ENCODE measurements at places on chromosomes 3 and 15. TPM values are rescaled to one million over a fixed set of nuclear protein-coding genes. Genes with fewer than 3 reads are reported as not detected.

GRCh38 chr3:190302212-190302867, 19.9 kb downstream of the CLDN1 start:
- DNase-seq = no peak

- peak; percentile 65 for DNase-seq
These were observed 28.3 kb downstream of the CCDC32 start for GRCh38 chr15:40536501-40536900.

DNA sequence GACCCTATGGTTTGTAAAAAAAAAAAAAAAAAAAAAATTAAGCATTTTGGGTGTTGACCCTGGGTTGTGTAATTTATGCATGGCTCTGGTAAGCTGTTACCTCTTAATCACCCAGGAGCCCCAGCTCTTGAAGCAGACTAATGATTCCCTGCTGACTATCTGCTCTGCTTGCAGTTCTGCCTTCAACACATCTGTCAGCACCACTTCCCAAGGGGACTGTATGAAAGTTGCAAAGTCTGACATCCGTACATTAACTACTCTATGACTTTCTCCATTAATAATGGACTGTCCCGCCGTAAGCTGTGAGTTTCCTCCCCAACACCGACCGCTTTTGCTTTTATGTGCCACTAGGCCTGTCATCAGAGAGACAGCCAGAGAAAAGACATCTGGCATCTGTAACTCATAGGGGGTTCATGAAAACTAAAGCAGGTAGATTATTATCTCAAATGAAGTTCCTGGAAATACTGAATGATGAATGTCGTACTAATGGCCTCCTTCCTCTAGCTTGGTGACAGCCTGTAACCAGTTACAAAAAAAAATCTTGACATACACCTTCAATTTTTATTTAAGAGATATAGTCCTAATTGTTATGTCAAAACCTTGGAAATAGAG, 271.5 kb downstream of the IL5RA start:
- peak; percentile 55 for DNase-seq

DNA sequence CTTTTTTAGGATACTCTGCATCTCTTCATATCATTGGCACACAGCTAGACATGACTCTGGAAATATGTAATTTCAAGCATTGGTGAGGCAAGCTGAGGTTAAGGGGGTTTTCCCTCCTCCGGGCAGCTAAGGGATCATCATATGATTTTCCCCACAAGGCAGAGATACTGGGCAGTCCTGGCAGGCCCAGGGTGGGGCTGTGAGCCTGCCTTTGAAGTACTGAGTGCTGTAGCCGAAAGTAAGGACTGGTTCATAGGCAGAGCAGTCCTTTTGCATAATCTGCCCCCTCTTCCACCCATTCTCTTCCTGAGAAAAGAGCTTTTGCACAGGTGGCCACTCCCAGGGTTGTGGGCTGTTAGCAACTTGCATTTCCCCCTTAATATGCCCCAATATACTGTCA, 168.8 kb upstream of the MANF start:
- DNase-seq = no peak

DNA sequence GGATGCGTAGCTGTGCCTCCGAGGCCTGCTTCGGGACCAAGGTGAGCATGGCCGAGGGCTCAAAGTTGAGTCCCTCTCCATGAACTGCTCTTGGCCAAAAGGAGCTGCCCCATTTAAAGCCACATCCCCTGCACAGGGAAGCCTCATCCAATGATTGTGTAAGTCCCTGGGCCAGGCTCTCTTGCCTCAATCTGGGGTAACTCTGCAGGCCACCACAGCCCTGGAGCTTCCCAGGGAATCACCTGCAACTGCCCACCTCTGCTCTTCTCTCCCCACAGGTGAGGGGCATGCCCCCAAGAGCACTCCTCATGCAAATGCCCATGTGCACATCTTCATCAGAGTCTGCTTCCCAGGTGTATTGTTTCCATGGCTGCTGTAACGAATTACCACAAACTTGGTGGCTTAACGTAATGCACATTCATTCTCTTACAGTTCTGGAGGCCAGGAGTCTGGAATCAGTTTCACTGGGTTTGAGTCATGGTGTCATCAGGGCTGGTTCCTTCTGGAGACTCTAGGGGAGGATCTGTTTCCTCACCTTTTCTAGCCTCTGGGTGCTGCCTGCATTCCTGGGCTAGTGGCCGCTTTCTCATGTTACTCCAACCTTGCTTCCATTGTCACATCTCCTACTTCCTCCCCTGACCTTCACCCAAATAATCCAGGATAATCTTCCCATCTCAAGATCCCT, 25.0 kb upstream of the LOXL1 start:
- no peak for DNase-seq

- no peak for DNase-seq
These were observed 24.3 kb upstream of the GCNT3 start for GRCh38 chr15:59587085-59587826.

GRCh38 chr3:149391960-149392359, 14.5 kb upstream of the TM4SF1 start:
- peak; percentile 75 for DNase-seq

DNA sequence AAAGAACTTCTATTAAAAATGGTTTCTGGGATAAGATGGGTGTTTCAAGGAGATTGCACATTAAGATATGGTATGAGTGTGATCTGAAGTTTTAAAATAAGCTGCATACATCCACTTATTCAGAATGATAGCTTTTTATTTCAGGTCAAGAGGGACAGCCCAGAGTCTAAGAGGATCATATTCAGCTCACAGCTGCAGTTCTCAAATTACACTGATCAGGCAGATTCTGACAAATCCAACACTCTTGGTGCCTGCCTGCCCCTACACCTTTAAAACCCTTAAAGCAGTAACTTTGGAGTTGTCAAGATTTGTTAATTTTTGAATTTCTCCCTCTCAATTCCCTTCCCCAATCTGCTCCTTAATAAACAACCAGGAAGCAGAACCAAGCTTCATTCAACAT, 9.1 kb upstream of the TMEM87A start:
- no peak for DNase-seq

DNA sequence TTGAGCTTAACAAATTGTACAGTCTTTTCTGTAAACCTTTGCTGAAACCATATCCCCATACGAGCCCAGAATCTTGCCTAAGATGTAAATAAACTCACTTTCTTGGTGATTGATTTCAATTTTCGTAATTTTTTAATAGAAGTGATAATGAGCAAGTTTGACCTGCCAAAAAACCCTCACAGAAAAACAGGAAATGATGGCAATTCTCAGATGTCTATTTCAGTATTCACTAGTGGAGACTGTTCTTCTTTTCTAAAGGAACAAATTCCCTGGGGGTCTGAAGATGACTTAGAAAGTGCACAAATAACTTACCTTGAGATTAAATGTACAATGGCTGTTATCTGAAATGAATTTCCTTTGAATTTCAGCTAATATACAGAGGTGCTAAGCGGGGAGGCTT, 116.5 kb upstream of the CMC1 start:
- DNase-seq = no peak

- DNase-seq = peak; percentile 45
These were observed 27.9 kb upstream of the PRTG start for GRCh38 chr15:55770806-55771205.

DNA sequence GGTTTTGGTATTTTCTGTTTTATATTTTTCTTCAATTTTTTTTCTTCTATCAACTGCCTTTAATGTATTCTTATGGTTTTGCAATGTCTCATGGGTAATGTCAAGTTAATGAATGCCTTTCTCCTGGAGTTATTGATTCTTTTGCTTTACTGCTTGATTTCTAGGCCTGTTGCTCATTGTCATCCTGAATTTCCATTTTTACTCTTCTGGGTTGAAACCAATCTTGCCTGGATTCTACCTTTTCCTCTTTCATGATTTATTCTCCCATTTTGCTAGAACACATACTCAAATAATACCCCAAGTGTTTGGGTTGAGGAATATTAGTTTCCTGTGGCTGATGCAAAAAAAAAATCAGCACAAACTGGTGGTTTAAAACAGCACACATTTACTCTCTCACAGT, 315.2 kb upstream of the PDZRN3 start:
- DNase-seq = no peak

DNA sequence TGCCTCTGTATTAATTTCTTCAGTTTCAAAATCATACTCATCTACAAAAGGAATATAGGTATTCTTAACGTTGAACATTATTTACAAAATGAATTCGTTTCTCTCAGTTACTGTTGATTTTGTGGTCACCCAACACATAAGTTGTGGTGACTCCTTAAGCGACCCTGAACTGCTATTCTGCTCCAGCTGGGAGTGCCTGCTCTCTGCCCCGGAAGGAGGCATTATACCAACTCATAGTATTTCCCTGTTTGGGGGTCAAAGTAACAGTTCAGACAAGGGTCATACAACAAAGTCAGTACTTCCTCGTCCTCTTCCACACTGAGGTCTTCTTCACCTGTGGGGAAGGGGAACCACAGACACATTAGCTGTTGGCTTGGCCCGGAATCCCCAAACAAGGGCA, 75.7 kb upstream of the FAM3D start:
- DNase-seq = no peak

GRCh38 chr15:85704720-85705429, 89.8 kb downstream of the KLHL25 start:
- peak; percentile 69 for DNase-seq

- DNase-seq = no peak
These were observed 62.6 kb downstream of the STARD5 start for GRCh38 chr15:81261172-81261811.

DNA sequence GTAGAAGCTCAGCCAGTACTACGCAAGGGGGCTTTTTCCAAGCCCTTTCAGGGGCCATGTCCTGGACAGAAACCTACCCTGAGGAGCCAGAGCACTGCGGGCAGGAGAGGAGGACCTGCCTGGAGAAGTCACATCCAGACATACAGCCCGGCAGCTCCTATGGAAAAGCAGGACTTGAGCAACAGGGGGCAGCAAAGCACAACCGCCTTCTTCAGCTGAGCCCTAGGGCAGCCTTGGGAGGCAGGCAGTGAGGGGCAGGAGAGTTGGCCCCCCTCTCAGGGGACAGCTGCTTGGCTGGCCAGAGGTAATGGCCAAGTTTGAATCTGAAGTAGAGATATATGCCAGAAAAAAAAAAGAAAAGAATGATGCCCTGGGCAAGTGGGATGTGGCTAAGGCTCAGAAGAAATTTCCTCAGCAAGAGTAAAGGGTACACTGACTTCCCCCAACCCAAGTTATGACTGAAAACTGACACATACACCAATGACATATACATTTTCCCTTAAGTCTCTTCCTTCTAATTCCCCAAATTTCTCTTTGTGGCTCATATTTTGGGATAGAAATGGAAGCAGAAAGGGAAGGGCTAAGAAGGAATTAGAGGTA, 56.9 kb downstream of the CYP19A1 start:
- DNase-seq = peak; percentile 69

DNA sequence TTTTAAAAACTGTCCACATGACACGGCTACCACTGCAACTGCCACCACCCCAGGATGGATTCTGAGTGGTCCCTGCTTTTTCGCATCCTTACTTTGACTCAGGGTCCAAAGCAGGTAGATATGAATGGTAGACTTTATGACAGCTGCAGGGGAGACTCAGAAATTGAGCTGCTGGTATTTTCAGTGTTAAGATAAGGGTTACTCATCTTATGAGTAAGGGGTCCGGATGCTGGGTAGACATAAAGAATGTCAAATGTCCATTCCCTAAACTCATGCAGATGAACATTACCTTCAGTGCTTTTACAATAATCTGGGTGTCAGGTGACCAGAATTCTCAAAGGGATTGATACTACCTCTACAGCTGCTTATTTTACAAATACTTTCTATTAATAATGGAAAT, 25.9 kb upstream of the BBX start:
- DNase-seq = no peak

DNA sequence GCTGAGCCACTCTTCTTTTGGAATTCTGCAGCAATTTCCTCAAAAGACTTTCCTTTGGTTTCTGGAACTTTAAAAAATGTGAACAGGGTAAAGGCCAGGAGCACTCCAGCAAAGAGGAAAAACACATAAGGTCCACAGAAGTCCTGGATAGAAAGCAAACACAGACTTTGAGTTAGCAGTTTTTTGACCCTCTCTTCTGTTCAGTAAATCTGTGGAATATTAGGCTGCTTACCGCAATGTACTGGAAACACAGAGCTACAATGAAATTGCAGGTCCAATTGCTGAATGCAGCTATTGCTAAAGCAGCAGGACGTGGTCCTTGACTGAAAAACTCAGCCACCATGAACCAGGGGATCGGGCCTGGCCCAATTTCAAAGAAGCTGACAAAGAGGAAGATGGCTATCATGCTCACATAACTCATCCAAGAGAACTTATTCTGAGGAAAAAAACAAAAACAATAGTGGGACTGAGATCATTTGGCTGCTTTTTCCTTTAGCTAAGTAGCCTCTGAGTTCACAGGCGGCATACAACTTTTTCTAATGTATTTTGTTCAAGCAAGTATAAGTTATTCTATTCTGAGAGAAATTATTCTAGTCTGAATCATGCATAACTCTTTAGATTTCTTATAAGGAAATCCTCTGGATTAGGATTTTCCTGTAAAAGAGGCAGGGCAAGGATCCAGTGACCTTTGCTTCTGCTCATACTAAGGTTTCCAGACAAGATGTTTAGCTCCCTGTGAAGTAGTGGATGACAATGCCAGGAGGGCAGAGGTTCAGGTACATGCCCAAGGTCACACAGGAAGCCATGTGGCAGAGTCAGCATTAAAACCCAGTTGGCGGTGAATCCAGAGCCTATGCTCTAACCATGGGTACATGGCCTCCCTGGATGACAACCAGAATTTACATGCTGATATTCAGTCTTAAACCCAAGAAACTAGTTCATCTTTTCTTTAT, 28.3 kb downstream of the SLC2A2 start:
- DNase-seq = peak; percentile 40

DNA sequence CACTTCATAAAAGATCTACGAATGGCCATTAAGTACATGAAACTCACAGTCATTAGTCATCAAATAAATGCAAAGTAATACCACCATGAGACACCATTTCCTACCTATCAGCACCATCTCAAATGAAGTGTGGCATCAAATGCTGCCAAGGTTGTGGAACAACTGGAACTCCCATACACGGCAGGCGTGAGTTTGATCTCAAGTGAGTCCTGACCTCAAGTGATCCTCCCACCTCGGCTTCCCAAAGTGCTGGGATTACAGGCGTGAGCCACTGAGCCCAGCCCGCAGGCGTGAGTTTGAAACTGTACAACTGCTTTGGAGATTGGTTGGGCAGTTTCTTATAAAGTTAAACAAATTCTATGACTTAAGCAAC, 28.8 kb upstream of the HDAC11 start:
- DNase-seq = no peak

Gene CDHR4
- not detected for total RNA-seq

Gene ITIH1
- 0.22 TPM for total RNA-seq

Gene NR2E3
- 3.4 TPM for total RNA-seq

Gene MAP1A
- 22.9 TPM for total RNA-seq

Gene ATP10A
- total RNA-seq = 4.9 TPM

Gene ANKRD63
- 0.22 TPM for total RNA-seq

Gene GRK7
- 0.04 TPM for total RNA-seq

Gene ATP2B2
- total RNA-seq = 2.6 TPM

Gene TTLL13
- total RNA-seq = 0.09 TPM

Gene PCYT1A
- total RNA-seq = 34.7 TPM

Gene FNDC3B
- 98.8 TPM for total RNA-seq

Gene FOXB1
- not detected for total RNA-seq

All from muscle of leg (tissue), 16 donors.